GM04504 (cell line): ENCODE measurements at places on chromosomes 3 and 15.
A peak's percentile ranks its signal among the peaks of the same experiment; 100 is the strongest.

DNA sequence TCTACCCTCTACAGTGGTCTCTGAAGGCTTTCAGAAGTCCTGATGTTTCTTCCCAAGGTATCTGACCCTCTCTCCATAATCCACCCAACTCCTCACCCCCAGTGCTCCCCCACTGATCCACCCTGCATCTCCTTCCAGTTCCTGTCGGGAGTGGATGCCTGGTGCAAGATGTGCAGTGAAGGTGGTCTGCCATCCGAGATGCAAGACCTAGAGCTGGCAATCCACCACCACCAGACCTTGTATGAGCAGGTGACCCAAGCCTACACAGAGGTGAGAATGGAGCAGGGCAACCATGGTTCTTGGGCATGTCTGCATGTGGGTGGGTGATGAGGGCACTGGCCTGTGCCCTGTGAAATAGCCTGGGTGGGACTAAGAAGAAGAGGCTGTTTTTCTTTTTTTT lies 337.8 kb upstream of the ROPN1 start:
- DNase-seq: no peak

DNA sequence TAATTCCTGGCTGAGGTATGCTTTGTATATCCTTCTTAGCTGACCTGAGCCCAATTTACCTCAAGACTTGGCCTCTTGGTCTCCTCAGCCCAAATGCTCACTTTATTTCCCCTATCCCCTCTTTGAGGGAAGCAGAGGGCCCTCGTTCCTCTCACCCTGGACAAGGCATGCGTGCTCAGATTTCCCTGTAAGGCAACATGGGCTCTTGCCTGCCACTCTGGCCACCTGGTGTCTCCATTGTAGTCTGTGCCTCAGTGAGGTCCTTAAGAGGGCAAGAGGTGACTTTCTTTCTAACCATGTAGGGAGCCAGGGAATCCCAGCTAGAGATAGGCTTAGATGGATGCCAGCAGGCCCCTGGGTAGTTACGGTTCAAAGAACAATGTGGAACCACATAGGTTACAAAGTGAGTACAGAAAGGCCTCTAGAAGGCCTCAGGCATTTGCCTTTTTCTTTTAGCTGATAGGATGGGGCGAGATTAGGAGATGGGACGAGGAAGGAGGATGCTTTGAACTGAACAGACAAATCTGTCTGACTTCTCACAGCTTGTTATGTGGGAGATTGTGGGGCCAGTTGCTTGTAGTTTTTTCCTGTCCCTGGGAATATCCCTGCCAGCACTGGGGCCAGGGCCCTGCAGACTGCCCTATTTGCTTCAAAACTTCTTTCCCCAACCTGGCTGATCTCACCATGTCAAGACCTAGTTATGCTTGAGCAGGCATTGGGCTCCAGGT lies 1.1 kb upstream of the INTS14 start:
- DNase-seq: no peak

- no peak for DNase-seq
These were observed 9.0 kb upstream of the KLF13 start for GRCh38 chr15:31317421-31318327.

DNA sequence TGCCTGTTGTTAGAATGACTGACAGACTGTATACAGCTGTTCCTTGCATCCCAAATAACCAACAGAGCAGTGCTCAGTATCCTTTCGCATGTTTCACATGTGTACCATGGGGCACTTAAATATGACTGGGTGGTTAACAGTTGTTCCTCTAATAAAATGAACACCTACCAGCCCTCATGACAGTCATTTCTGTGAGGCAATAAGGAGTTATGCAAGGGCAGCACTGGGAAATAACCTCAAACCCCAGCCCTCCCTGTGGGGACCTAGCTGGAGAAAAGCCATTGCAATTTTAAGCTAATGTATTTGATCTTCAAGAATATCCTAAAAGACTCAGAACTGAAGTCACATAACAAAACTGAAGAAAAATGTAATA lies 7.3 kb downstream of the RFT1 start:
- DNase-seq: no peak

GRCh38 chr3:183098536-183099025 lies 715 bp downstream of the MCCC1 start:
- no peak for DNase-seq

GRCh38 chr3:159210336-159210735 lies 408.5 kb downstream of the MFSD1 start:
- no peak for DNase-seq

GRCh38 chr15:70025413-70026296 lies 72.1 kb downstream of the TLE3 start:
- no peak for DNase-seq

DNA sequence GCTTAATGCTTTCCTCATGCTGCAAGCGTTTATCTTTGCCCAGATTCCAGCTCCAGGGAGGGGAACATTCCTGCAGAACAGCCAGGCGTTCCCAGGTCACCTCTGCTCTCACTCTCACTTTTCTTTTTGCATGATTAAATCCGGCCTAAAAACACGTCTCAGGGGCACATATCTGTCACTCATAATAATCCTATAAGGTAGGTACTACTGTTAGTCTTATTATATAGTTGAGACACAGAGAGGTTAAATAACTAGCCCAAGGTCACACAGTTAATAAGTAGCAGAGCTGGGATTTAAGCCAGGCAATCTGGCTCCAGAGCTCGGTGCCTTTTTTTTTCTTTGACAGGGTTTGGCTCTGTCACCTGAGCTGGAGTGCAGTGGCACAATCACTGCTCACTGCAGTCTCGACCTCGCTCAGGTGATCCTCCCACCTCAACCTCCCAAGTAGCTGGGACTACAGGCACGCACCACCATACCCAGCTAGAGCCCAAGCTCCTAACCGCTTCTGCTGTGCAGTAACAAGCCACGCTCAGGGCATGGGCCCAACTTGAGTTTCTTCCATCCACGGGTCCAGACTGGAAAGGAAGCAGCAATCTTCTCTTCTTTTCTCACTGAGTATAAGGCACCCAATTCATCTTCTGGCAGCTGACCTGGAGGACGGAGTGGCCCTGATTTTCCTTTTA lies 96.5 kb downstream of the LIPC start:
- peak; percentile 35 for DNase-seq

DNA sequence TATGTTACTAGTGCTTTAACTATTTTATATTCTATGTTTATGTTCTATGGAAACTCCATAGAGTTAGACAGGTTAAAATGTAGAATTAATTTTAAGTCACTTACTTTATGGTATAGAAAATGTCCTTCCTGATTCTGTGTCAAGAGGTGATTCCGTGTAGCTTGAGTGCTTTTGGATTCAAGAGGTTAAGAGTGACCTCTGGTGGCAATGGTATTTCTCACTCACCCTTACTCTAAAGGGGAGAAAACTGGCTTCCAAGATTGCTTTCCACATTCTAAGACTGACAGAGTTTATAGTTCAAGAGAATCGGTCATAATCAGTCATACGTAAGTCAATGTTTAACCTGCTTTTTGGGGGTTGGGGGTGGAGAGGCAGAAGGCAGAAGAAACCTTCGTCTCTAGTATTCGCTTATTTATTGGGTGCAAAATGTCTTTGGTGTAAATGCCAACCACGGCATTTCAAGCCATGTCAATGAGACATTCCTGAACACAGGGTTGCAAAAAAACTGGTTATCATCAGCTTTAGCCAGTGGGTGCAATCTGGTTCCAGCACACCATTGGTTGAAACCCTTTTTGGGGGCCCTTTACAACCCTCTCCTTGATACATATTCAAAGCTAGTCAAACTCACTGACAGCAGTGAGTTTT lies 92.0 kb upstream of the VGLL3 start:
- DNase-seq: peak; percentile 34

GRCh38 chr3:115681736-115682135 lies 58.4 kb downstream of the GAP43 start:
- DNase-seq: no peak

GRCh38 chr3:139559541-139559940 lies 20.0 kb upstream of the RBP1 start:
- DNase-seq: no peak

DNA sequence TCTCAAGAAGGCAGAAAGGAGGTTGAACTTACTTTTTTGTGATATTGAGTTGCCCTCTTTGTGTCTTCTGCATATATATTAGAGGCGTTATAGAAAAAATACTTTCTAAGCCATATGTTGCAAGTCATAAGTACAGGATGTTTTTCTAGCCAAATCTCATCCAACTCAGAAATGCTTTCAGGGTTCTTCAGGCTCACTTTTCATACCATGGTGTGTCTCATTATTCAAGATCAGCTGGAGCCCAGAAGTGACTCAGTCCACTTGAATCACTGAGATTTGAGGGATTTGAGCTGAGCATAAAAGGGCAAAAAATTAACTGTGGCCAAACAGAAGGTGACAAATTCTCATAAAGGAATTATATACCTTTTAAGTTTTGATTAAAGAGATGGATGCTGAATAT lies 157.3 kb downstream of the WNT5A start:
- DNase-seq: peak; percentile 85

GRCh38 chr3:9142362-9142761 lies 107.1 kb downstream of the SRGAP3 start:
- DNase-seq: no peak

DNA sequence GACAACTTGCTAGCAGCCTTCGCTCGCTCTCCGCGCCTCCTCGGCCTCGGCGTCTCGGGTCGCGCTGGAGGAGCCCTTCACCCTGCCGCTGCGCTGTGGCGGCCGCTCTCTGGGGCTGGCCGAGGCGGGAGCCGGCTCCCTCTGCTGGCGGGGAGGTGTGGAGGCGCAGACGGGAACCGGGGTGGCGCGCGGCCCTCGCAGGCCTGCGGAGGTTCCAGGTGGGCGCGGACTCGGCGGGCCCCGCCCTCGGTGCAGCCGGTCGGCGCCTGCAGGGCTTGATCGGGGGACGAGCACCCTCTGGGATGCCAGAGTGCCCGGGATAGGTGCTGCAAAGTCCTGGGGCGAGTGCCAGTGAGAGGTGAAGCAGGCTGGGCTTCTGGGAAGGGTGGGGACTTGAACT lies 989.9 kb downstream of the ROBO2 start:
- DNase-seq: no peak

GRCh38 chr3:23713641-23714040 lies 92.1 kb upstream of the UBE2E1 start:
- DNase-seq: no peak

- DNase-seq: no peak
These were observed 246.7 kb downstream of the LPP start for GRCh38 chr3:188400494-188401243.

DNA sequence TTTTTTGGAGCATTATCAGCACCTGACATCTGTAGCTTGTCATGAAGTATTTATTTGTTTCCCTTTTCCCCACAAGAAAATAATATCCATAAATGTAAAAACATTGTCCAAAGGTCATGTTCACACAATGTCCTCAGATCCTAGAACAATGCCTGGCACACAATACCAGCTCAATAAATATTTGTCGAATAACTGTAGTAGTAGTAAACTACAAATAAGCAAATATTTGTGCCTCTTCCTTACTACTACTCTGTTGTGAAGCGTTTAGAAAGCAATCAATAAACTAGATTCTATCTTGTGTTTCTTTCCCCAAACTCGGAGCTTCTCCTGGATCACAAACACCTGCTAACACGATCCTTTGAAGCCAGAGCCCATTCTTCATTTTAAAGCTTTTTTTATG lies 459.6 kb upstream of the NECTIN3 start:
- no peak for DNase-seq

- no peak for DNase-seq
These were observed 133.7 kb downstream of the CHCHD6 start for GRCh38 chr3:126837773-126838172.

DNA sequence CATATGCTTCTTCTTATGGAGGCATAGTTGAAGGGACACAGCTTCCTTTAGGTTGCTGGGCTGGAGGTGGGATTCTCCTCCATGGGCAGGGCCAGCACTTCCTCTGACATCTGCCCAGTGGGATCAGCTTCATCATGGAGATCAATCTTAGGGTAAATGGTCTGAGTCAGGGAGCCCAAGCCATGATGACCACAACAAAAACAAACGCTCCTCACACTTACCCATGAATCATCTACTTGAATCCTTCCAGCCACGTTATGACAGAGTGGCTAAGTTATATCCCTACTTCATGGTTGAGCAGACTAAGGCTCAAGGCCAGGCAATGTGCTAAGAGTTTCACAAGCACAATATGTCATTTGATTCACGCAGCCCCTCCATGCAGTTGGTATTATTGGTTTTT lies 87.2 kb upstream of the NMNAT3 start:
- peak; percentile 75 for DNase-seq

- DNase-seq: no peak
These were observed 55.2 kb downstream of the WNT7A start for GRCh38 chr3:13824521-13825310.

- no peak for DNase-seq
These were observed 20.5 kb upstream of the SLC30A4 start for GRCh38 chr15:45543051-45543450.

DNA sequence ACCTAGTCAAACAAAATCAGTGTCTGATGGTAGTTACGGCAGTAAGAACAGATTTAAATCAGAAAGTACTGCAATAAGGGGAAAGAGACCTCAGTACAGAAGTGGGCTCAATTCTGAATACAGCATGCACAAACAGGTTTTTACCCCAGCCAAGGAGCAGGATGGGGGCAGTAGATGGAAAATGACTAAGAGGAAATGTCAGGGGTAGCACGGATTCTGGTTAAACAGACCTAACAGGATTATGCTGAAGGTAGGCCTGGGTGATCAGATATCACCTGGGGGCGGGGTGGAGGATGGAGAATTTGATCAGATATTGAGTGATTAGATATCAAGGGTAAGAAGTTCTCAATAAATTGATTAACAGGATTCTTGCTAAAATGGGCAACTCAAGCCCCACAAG lies 19.0 kb downstream of the MESD start:
- no peak for DNase-seq

- DNase-seq: peak; percentile 74
These were observed 11.8 kb downstream of the TNK2 start for GRCh38 chr3:195896361-195897080.

DNA sequence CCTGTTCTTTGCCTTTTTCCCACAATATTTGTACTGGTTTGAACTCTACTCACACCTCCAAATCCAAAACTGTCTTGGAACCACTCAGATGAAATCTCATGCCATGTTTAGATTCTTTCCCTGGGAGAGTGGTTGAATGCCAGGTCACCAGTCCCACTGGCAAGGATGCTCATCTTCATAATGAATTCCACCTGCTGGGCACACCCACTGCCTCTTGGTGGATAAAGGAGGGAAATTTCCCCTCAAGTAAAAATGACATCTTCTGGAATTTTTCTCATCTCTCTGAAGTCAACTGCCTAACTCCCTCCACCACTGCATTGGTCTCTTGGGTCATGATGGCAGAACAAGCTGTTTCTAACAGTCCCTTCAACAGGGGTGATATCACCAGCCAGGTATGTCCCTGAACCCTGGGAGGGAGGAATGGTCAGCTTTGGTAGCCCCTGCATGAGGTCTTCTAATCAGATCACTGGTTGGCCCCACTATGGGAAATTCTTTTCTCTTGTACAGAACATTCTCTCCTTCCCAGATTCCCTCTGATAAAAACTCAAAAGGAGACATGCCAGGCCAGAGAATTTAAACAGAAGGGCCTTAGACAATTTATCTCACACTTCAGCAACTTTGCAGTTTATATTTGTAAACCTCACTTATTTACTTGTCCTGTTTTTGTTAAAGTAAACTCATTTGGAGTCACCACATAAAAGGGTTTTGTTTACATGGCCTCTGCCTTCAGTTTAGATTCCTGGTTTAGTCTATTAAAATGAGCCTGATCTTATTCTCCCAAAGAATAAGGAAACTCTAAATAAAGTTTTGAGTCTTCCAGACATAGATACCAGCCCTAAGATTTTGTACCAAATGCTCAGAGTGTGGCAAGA lies 143.4 kb downstream of the WNT5A start:
- DNase-seq: no peak

- DNase-seq: peak; percentile 55
These were observed at the start of gene BCL2A1 for GRCh38 chr15:79970624-79971434. Gene BCL2A1, minus strand, starts transcription at chr15:79971196. Its CDS starts 77 bp downstream, at chr15:79971119.
